ENCODE measurements at places on chromosomes 11 and 22. TPM values are rescaled to one million over a fixed set of nuclear protein-coding genes. Genes with fewer than 3 reads are reported as not detected.

Gene TRIM6
- total RNA-seq, result 1.1 TPM

Gene IFITM1
- 393 TPM for total RNA-seq

Gene SMC1B
- not detected for total RNA-seq

Gene APOA4
- not detected for total RNA-seq

Gene VSIG10L2
- not detected for total RNA-seq

Gene C11orf87
- not detected for total RNA-seq

Gene SPTY2D1
- total RNA-seq, result 24.2 TPM

Gene MAPK8IP2
- total RNA-seq, result 0.50 TPM

Gene APOA5
- total RNA-seq, result not detected

Gene DGCR6L
- total RNA-seq, result 73.9 TPM

Gene IFITM10
- total RNA-seq, result 1.6 TPM

Gene SHANK2
- total RNA-seq, result 0.29 TPM

Gene APOBEC3H
- total RNA-seq, result 0.75 TPM

Gene APOBEC3B
- total RNA-seq, result 1.9 TPM

Gene NAA40
- total RNA-seq, result 3.1 TPM

Gene LSP1
- total RNA-seq, result 277 TPM

Gene GAB4
- total RNA-seq, result not detected

Gene OR8D1
- not detected for total RNA-seq

Gene BDNF
- 0.64 TPM for total RNA-seq

Gene ENDOD1
- total RNA-seq, result 22.4 TPM

Gene HBG1
- total RNA-seq, result not detected

Gene HOATZ
- not detected for total RNA-seq

Gene PLA2G6
- 12.3 TPM for total RNA-seq

Gene GPHA2
- not detected for total RNA-seq

Gene MS4A6A
- not detected for total RNA-seq

Gene P4HA3
- total RNA-seq, result 4.6 TPM

Gene MCAM
- 153 TPM for total RNA-seq

Gene JAML
- total RNA-seq, result not detected

Gene IL17REL
- not detected for total RNA-seq

Gene GLYAT
- not detected for total RNA-seq

Gene BAIAP2L2
- total RNA-seq, result 3.4 TPM

Gene AQP11
- total RNA-seq, result 0.39 TPM

Gene HBD
- not detected for total RNA-seq

Gene INPP5J
- total RNA-seq, result not detected

Gene SLC1A2
- total RNA-seq, result 1.7 TPM
